ENCODE measurements at places on chromosomes 5 and 9.

DNA sequence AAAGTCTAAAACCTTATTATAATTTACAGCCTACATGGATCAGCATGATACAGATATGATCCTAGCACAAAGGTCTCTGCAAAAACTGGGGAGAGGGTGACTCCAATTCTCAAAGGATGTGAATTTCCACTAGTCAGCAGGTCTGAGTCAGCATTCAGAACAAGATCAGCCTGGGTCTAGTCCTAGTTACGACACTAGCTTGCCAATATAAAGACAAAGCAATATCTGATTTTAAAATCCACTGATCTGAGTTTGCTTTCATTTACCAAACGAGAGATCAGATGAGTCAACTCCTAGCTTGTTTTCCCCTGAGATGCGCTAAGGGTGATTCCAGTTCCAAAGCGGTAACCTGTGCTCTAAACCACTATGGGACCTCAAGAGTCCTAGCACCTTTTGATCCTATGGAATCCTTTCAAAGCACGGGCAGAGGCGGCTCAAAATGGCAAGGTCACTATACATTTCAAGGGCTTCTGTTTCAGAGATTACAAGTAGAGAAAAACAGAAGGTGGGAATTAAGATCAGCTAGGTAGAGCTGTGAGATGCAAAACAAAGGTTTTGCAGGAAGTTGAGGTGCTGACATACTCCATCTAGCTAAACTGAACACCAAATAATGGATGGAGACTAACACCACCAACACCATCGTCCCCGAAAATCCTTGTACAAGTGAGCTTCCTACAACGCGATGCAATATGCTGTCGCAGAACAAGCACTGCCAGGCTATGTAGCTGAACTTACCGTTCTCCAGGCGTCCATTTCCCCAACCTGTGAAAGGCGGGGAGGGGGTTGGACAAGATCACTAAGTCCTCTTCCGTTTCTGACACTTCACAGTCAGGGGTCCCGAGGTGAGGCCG lies 906 bp downstream of the SLC25A51 start:
- DNase-seq: no peak

DNA sequence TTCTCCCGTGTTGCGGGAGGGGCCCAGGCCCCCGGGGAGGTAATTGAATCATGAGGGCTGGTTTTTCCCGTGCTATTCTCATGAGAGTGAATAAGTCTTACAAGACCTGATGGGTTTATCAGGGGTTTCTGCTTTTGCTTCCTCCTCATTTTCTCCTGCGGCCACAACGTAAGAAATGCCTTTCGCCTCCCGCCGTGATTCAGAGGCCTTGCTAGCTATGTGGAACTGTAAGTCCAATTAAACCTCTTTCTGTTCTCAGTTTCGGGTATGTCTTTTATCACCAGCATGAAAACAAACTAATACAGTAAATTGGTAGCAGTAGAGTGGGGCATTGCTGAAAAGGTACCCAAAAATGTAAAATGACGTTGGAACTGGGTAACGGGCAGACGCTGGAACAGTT lies 1035.1 kb downstream of the DTWD2 start:
- DNase-seq: no peak

- no peak for DNase-seq
Observed at GRCh38 chr5:96426831-96427230, 6.2 kb downstream of the PCSK1 start.

- no peak for DNase-seq
Observed at GRCh38 chr9:135772702-135773493, 70.9 kb downstream of the KCNT1 start.

DNA sequence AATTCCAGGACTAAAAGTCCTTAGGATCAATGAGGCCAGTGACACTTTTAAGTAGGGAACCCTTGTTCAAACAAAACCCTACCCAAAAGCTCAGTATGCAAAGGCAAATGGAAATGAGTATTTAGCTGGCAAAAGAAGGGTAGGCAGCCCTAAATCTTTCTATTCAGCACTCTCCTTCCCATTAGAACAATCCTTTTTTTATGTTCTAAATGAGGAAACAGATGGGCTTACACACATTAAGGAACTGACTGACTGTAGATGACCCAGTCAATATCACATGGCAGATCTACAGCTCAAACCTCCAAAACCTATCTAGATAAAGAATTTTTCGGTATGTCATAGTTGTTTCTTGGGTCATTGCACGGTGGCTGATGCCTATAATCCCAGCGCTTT lies 7.2 kb downstream of the CSNK1A1 start:
- DNase-seq: no peak

DNA sequence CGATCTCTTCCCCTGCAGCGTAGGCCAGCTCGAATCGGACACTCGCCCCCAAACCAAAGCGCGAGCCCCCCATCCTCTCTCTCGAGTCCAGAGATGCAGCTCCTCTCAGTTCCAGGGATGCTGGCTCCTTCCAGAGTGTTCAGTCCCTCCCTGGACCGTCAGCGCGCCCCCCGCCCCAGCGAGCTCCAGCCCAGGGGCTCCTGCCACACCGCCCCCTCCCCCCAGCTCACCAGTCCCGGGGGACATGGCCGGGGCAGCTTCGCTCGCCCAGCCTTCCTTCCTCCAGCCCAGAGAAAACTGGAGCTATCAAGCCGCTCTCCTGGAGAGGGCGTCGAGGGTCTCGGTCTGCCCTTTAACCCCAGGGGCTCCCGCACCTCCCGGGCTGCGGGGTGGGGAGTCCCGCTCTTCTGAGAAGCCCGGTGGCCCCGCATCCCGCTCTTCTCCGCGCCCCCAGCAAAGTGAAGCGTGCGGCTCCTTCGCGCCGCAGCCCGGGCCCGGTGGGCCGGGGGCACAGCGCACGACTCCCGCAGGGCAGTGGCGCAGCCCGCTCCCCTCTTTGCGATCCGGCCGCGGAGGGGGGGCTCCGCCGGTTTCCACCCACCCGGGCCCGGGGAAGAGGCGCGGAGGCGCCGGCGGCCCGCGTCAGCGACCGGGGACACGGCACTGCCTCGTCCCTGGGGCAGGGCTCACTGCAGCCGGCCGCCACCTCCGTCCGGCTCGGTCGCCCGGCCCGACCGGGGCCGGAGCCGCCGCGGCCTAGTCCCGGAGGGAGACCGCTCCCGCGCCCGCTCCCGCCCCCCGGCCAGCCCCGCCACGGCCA lies 587 bp downstream of the MIER3 start:
- DNase-seq: no peak

DNA sequence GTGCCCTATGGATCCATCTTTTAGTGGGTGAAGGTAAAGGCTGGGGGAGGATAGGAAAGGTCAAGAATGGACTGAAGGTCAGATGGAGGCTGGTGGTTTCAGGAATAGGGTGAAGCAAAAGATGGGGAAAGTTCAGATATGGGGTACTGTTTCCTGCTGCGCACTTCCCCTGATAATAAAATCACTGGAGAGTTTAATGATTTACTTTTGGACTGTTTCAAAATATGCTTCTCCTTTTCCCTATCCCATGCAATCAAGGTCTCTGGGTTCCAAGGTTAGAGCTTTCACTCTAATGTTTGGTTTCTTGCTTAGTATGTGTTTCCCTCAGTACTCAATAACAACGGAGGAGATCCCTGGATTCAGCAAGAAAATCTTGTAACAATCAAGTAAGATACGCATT lies 10.8 kb upstream of the PPP3R2 start:
- DNase-seq: no peak

- DNase-seq: no peak
Observed at GRCh38 chr5:141646026-141646425, 5.2 kb downstream of the FCHSD1 start.

GRCh38 chr9:21564175-21564574 lies 82.1 kb upstream of the IFNE start:
- no peak for DNase-seq

- no peak for DNase-seq
Observed at GRCh38 chr9:122386311-122386872, 15.6 kb downstream of the PTGS1 start.

DNA sequence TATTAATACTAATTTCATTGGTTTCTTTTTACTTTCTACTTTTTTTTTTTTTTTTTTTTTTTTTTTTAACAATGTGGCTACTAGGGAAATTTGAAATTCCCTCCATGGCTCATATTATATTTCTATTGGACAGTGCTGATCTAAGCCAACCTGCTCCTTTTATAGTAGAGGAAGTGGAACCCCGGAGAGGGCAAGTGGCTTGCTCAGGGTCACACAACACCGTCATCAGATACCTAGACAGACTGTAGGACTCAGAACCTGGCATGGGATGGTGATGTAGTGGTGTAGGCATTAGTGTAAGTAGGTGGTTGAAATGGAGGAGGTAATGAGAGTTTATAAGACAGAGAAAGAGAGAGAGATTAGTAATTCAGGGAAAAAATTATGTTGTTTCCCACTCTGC lies 10.8 kb downstream of the ZNF618 start:
- DNase-seq: no peak

- no peak for DNase-seq
Observed at GRCh38 chr5:122480146-122480545, 168.1 kb downstream of the SNCAIP start.

DNA sequence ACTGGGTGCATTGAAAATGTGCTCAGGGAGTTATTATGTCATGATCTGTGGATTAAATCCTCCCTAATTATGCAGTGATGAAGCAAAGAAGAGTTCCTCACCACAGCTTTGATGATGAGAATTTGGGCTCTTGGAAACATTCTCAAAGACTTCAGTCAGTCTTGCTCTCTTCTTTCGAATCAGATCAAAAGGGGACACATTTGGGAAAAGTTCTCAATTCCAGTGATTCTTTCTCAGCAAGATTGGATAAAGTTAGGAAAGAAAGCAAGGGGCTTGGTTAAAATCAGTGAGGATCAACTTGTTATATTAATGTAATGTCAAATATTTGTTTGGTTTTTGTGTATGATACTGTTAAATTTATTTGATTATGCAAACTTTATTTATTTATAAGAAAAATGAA lies 411.3 kb upstream of the ACTBL2 start:
- DNase-seq: no peak

- DNase-seq: no peak
Observed at GRCh38 chr5:94329115-94329514, 289.3 kb downstream of the KIAA0825 start.

- DNase-seq: no peak
Observed at GRCh38 chr9:126338945-126339344, 12.3 kb downstream of the MVB12B start.
